ENCODE measurements at places on chromosomes 2 and 18. TPM values are rescaled to one million over a fixed set of nuclear protein-coding genes. Genes with fewer than 3 reads are reported as not detected.

SNTG2 gene
- 2.6 TPM for total RNA-seq

AQP12A gene
- total RNA-seq: not detected

GTF2A1L gene
- not detected for total RNA-seq

ADCYAP1 gene
- total RNA-seq: not detected

MROH2A gene
- total RNA-seq: not detected

TFCP2L1 gene
- 0.06 TPM for total RNA-seq

AKAIN1 gene
- total RNA-seq: not detected
